ENCODE measurements at places on chromosomes 2 and 18.

GRCh38 chr18:63894106-63894772 lies 6.7 kb downstream of the SERPINB2 start:
- DNase-seq = no peak

- no peak for DNase-seq
These were observed 915.4 kb downstream of the TSN start for GRCh38 chr2:122670897-122671296.

DNA sequence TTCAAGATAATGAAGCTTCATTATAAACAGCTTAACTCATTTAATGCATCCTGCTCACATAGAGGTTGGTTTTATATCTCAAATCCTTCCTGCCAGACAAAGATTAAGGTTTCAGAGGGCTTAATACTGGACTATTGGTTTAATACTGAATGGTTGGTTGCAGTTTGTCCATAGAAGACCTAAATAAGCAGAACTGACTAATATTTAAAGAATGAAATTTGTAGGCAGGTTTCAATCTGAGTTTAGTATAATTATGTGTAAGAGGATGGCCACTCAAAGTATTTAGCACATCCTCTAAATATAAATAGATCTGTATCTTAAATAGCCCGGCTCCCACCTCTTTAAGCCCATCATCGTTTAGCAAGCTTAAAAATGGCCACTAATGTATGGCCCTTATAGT lies 92.5 kb downstream of the EPB41L5 start:
- DNase-seq = no peak

DNA sequence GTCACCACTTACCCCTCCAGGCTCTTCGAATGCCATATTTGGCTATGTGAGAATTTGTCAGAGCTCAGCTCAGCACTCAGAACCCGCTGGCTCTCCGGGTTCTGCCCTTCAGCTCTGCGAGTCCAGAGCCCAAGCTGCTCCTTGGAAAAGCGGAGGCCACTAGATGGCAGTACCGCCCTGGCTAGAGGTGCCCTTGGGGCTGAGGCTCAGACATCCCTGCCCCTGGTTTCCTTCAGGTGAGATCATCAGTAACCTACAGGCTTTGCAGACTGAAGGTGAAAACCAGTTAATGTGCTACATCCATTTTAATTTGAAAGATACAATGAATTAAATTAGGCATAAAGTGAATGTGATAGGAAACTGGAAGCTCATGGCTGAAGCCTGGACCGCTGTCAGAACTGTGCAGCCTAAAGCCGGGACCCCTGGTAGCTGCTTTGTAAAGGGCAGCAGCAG lies 285.6 kb downstream of the AGAP1 start:
- no peak for DNase-seq

- DNase-seq = no peak
These were observed at the start of gene SLC16A14 for GRCh38 chr2:230068651-230069055. TSS of gene SLC16A14 (minus strand) at chr2:230068924. CDS start at chr2:230059352, 9,572 bp downstream.

Data from activated gamma-delta T cell (primary cell).